ENCODE measurements at places on chromosomes 4 and X. TPM values are rescaled to one million over a fixed set of nuclear protein-coding genes. Genes with fewer than 3 reads are reported as not detected.

TMPRSS11D gene
- total RNA-seq, result not detected

DNA sequence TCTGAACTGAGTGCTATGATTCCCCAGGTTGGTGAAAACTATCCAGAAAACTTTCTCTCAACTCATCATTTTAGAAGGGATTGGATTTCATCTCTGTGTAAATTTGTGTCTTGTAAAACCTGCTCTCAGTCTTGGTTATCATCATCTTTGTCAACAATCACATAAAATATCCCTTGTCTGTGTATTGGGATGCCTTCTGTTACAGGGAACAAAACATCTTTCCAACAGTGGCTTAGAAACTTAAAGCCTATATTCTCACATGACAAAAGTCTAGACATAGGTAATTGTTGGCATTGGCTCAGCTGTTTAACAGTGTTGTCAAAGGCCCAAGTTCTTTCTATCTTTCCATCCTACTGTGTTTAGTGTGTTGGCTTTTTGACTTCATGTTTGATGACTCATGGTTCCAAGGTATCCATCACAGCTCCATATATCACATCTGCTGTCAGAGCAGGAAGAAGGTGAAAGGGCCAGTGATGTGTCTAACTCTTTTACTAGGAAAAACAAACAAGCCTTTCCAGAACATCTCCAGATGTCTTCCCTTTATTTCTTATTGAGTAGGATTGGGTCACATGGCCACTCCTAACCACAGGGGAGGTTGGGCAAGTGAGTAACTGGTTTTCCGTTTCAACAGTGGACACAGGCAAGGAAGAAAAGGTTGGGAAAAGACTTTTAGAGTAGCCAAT lies 65.0 kb downstream of the PHEX start:
- no peak overlapping the region for H3K27ac ChIP-seq
- no peaks in the 10 kb centered on the region for H3K36me3 ChIP-seq
- DNase-seq, result no peak
- no peaks in the 10 kb centered on the region for H3K27me3 ChIP-seq

PHEX gene
- total RNA-seq, result 0.24 TPM

- no peak overlapping the region for H3K4me3 ChIP-seq
- H3K27me3 ChIP-seq, result no peaks in the 10 kb centered on the region
- H3K27ac ChIP-seq, result no peak overlapping the region
- no peak for DNase-seq
These were observed 27.3 kb downstream of the ZNF182 start for GRCh38 chrX:47976254-47977151.

DNA sequence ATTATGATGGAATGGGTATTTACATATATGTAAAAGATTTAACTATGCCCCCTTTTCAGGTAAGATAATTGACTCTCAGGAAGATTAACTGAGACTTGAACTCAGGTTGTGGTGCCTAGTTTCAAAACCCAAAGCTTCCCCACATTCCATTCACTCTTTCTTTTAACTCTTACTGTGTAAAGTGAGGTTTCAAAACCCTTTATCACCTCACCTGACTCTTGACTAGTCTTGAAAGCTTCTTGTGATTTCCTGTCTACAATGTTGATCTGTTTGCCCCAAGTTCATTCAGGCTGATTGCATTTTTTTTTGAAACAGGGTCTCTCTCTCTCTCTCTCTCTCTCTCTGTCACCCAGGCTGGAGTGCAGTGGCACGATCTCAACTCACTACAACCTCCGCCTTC lies 40.5 kb upstream of the RAPGEF2 start:
- no peaks in the 10 kb centered on the region for H3K36me3 ChIP-seq
- no peak overlapping the region for H3K27ac ChIP-seq
- DNase-seq, result no peak
- no peaks in the 10 kb centered on the region for H3K27me3 ChIP-seq

CFAP299 gene
- not detected for total RNA-seq

DNA sequence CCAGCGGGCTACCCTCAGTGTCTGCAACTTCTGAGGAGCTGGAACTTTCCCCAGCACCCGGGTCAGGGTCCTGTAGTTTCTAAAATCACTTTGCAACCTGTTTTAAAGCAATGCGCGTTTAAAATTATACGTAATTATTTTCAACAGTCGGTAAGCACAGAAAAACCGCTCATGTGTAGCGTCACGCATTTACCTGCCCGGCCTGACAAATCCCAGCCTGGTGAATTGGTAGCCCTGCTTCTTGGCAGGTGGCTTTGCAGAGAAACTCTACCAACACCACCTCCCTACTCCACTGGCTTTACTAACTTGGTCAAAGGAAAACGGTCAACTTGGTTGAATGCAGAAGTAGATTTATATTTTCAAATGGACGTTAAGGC lies 640 bp downstream of the BANK1 start:
- H3K27ac ChIP-seq, result no peak overlapping the region
- H3K4me1 ChIP-seq, result peaks cover 19% of the 10 kb centered on the region
- no peak for DNase-seq
- peak overlapping the region; percentile 69 for H3K4me3 ChIP-seq
- peaks cover 44% of the 10 kb centered on the region for H3K27me3 ChIP-seq
- peaks cover 5% of the 10 kb centered on the region for H3K36me3 ChIP-seq

All from activated CD8-positive, alpha-beta T cell treated with anti-CD3 and anti-CD28 coated beads, Interleukin-2, amount 10 ng/mL, durations not matched to agents 7 days and 5 days (primary cell).